ENCODE measurements at places on chromosomes 4 and X.

GRCh38 chr4:4455210-4455865, 68.4 kb downstream of the NSG1 start:
- no peak for DNase-seq

- DNase-seq, result no peak
Measured at GRCh38 chr4:108350332-108350731, 181.6 kb upstream of the LEF1 start.

DNA sequence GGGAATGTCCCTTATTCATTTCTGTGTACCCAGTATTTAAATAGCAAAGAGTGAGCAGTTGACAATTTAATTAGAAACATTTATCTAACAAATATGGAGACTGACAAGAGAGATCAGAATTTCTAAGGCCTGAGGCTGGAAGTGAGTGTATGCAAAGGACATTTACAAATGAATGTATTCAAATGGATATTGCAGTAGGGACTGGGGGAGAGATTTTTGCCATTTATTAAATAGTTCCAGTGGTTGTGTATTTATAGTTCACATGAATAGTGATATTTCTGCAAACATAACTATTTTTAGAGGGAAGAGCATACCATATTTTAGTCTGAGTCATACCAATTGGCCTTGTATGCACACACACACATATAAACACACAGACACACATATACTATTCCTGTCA, 592.4 kb downstream of the GLUD2 start:
- no peak for DNase-seq

- DNase-seq, result no peak
Measured at GRCh38 chr4:32477518-32477917, 1757.3 kb downstream of the PCDH7 start.

GRCh38 chrX:19514791-19515614, at the start of gene MAP3K15:
Gene MAP3K15 (minus strand): TSS chrX:19515508. CDS start chrX:19515261, 247 bp downstream.
- DNase-seq, result no peak

GRCh38 chrX:156005144-156005543, 7.6 kb downstream of the IL9R start:
- DNase-seq, result no peak

- no peak for DNase-seq
Measured at GRCh38 chr4:126725906-126726305, 906.9 kb upstream of the INTU start.

- DNase-seq, result no peak
Measured at GRCh38 chr4:163755013-163755412, 260.5 kb downstream of the TMA16 start.

DNA sequence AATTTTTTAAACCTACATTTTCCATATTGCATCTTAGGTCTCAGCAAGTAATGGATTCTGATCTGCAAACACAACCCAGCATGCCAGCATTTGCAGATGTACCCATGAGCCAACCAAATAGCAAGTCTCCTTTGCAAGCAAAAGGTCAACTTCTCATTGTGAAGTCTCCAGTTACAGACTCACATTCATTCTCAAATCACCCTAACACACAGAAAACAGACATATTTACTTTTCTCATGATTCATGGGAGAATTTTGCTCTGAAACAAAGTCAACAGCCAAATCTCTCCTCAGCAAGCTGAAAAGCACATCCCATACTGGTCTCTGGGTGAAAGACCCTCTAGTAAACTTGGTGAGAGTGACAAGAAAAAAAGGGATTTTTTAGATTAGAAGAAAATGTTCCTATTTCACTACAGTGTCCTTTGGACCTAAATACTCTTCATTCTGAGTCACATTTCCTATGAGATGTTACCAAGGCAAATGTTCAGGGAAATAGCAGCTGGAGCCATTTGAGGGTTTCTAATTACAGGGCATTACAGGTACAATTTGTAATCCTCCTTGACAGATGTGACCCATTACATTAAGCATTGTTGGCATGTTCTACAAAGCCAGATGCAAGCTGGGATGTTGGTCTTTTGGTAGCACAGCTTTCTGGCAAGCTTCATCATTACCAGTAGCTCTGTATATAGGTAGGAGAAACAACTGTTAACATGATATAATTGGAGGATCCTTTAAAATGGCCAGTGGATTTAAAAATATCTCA, 383.3 kb downstream of the SMARCA1 start:
- DNase-seq, result no peak

DNA sequence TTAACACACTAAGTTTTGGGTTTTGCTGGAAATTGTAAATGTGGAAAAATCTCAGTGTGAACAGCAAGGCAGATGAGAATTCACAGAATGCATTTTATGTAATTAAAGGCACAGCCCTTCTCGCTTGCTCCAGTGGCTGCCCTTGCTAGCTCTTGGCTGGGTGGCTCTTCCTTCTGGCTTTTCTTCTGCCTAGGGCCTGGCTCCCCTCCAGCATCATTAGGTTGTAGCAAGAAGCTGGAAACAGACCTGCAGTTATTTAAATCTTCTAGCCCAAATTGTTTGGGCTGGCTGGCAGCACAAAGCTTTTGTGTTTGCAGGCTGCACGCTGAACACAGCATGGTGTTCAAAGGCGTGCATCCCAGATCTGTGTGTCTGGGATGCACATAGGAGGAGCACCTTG, 56.5 kb downstream of the LIMCH1 start:
- no peak for DNase-seq

- DNase-seq, result no peak
Measured at GRCh38 chrX:40100141-40100536, 2.4 kb upstream of the BCOR start.

DNA sequence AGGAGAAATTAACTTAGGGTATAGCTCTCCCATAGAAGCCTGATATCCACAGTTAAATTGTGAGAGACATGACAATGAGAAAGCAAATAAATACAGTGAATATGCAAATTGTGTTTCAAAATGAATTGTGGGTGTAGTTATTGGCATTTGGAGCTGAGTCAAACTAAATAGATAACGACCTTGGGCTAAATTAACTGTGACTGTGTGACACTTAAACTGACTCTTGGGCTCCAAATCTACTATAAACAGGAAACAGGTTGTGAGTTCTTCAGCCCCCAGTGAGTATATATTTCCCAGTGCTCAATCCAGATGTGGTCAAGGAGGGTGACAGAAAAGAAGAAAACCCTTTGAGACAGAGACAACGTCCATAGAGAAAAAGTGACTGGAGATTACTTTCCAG, 11.3 kb upstream of the MAGEA10 start:
- no peak for DNase-seq

- DNase-seq, result no peak
Measured at GRCh38 chr4:932713-933070, 432 bp downstream of the TMEM175 start.

- DNase-seq, result no peak
Measured at GRCh38 chrX:133007458-133007857, 49.0 kb upstream of the HS6ST2 start.

DNA sequence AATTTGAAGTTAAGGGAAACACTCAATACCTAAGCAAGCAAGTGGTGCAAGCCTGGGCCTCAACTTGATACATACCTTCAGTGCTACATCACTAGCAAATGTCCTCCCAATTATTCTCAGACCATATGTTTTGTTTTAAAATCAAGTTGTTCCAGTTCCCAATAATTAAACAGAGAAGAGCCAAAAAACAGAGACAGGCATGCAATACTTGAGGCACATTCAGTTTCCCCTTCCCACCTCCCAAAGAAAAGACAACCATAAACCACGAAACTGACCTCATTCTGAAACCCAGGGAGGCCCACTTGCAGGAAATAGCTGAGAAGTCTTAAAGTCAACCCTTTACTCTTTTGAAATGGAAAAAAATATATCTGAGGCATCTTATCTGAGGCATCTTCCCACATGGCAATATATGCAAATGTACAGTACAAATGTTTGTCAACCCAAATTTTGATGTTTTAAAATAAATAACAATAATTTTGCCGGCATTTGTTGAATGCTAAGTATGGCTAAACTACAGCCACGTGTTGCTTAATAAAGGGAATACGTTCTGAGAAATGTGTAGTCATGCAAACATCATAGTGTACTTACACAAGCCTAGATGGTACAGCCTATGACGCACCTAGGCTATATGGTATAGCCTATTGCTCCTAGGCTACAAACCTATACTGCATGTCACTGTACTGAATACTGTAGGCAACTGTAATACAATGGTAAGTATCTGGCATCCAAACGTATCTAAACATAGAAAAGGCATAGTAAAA, 147.5 kb downstream of the TSPAN5 start:
- no peak for DNase-seq

DNA sequence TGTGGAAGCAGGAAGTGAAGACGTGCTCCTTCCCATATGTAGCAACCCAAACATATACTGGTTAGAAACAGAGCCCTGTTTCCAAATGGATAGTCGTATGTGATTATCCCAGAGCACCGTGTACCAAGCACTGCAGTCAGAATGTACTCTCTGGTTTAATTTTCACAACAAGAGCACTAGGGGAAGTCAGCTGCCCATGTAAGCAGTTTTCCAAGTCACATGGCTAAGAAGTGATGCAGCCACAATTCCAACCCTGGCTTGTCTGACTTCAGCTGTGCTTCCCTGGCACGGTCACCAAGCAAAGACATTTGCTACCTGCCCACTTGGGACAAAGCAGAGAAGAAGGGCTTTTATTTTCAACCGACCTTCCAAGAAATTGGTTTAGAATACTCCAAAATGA, 28.2 kb upstream of the CEP135 start:
- DNase-seq, result no peak

GRCh38 chr4:21948347-21949072, at the start of gene KCNIP4:
Gene KCNIP4 (minus strand): TSS chr4:21948772.
- no peak for DNase-seq
